ENCODE measurements at places on chromosomes 12 and 14.

GRCh38 chr12:98253207-98254037, 262.0 kb upstream of the TMPO start:
- no peak for DNase-seq

DNA sequence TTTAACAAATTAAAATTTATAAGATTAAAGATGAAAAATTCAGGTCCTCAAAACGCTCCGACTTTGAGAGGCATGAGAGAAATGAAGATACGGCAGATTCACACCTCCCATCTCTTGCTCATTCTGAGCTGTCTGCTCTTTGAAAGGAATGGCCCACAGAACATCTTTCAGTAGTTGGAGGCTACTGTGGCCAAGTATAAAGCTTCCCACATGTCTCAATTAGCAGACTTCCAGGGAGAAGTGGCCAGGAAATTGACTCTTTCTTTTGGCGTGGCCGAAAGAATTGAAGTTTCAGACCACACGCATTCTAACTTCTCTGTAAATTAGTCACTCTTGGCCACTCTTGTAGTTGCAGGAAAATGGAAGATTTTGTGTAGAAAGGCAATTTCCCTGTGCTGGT, 129.2 kb downstream of the DIP2B start:
- no peak for DNase-seq

GRCh38 chr14:77342726-77343397, 22.0 kb downstream of the GSTZ1 start:
- DNase-seq: no peak

- no peak for DNase-seq
Measured at GRCh38 chr12:24730489-24730896, 218.4 kb downstream of the BCAT1 start.

GRCh38 chr12:95763809-95764253, 26.7 kb downstream of the NTN4 start:
- DNase-seq: no peak

DNA sequence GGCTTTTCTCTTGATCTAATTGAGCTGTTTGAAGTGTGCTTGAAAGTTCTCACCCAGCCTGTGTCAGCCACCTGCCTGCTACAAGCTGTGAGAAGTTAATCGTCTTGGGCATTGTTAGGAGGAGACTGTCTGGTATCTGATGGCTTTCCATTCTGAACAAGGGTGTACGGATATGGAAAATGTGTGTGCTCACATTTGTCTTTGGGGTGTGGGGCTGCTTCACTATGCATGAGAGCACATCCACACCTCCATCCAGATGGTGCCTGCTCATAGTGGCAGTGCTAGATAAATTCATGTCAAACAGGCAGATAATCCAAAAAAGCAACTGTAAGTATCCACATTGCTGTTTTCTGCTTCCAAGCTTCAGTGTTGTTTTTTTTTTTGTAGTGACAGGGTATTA, 462.2 kb downstream of the DIO2 start:
- no peak for DNase-seq

GRCh38 chr14:29216268-29217232, 450.0 kb downstream of the FOXG1 start:
- DNase-seq: no peak

- DNase-seq: no peak
Measured at GRCh38 chr12:121379945-121380344, 20.0 kb upstream of the RNF34 start.

- DNase-seq: no peak
Measured at GRCh38 chr14:75310295-75311111, 31.9 kb downstream of the FOS start.

DNA sequence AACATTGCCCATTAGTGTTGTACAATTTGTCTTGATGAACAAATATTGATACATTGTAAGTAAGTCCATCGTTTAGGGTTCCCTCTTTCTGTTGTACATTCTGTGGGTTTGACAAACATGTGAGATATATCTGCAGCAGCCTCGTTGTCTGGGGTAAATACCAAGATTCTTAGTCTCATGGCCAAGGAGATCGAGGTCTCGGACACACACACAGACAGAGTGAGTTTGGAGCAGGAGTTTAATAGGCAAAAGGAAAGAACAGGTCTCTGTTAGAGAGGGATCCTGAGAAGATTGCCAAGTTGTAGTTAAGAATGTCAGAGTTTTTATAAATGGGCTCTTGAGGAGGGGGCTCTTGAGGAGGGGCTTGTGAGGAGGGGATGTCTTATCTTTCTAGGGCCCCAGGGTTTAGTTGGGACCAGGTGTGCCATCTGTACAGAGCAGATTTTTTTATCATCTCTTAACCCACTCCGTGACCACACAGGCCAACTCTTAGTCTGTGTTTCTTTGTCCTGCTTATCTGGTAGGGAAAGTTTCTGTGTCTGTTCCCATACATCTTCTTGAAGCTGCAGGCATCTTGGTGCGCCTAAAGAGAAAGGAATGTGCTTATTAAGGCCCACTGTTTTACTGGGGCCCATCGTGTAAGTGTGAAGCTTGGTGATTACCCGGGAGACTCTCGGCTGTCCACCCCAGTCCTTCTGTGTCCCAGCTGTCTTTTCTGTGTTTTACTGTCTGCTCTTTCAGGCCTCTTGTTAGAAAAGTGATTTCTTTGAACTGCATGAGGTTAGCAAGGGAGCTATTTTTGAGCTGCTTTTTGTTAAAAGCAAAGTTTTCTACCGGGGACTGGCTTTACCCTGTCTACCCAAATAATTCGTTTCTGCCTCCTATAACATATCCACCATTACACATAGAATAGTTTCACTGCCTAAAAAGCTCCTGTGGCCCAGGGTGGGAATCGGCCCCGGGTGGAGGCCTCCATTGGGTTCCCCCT, 22.4 kb upstream of the CLEC2D start:
- peak; percentile 47 for DNase-seq

DNA sequence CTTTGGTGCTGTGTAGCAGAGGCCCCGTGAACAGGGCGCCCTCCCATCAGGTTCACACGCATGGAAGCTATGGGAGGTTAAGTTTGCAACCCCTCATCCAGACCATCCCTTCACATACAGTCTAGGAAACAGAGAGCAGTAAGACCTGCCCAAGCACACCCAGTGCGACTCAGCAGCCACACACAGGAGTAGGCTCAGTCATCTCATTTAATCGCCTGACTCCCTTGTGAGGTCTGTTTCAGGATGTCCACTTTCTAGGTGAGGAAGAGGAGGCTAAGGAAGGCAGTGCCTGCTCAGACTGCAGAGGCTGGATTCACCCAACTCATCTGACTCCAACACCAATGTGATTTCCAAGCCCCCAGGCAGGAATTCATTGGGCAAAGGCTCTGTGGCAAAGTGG, 11.9 kb downstream of the BDKRB1 start:
- no peak for DNase-seq

DNA sequence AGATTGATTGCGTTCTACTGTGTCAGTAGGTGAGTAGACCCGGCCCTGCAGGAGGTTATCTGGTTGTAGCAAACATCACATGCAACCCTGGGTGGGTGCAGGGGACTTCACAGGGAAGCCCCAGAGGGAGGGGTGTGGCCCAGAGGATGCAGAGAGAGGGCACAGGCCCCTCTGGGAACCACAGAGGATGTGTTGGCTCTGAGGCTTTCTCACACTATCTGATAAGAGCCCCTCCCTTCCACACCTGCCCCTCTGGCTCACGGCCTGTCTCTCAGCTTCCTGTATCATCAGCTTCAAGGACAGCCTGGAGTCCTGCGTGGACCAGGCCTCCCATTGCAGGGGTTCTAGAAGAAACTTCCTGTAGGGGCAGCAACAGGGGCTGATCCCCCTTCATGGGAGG, 101.9 kb downstream of the RIN3 start:
- DNase-seq: peak; percentile 69

- DNase-seq: no peak
Measured at GRCh38 chr12:13114251-13115052, 11.0 kb upstream of the GSG1 start.

- no peak for DNase-seq
Measured at GRCh38 chr12:75602106-75602505, 90.7 kb upstream of the KRR1 start.

DNA sequence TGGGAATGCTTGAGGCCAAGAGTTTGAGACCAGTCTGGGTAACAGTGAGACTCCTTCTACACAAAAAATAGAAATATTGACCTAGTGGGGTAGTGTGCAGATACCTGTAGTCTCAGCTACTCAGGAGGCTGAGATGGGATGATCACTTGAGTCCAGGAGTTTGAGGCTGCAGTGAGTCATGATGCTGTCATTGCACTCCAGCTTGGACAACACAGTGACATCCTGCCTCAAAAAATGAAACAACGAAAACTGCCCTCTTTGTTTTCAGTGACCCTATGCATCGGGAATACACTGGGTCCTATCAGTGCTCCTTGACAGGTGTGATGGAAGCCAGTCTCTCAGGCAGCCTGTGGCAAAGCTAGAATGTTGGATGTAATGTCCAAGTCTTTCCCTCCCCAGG, 311.5 kb upstream of the OR4E1 start:
- no peak for DNase-seq

DNA sequence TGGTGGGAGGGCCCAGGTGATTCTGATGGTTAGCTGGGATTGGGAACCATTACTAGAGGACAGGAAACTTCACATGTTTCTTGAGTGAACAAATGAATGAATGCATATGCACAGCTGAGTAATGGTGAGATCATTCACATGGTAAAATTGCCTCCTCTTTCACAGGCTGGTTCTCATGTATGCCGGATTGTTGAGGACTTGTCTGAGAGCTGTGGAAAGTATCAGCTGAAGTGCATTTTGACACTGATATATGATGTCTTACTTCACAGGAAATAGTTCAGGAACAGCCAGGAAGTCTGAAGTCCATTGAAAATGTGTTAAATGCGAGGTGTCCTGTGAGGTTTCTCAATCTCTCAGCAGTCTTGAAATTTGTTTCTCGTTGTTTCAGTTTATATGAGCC, 77.6 kb upstream of the DACT1 start:
- DNase-seq: no peak

GRCh38 chr14:90058876-90059458, 2.8 kb upstream of the KCNK13 start:
- no peak for DNase-seq

DNA sequence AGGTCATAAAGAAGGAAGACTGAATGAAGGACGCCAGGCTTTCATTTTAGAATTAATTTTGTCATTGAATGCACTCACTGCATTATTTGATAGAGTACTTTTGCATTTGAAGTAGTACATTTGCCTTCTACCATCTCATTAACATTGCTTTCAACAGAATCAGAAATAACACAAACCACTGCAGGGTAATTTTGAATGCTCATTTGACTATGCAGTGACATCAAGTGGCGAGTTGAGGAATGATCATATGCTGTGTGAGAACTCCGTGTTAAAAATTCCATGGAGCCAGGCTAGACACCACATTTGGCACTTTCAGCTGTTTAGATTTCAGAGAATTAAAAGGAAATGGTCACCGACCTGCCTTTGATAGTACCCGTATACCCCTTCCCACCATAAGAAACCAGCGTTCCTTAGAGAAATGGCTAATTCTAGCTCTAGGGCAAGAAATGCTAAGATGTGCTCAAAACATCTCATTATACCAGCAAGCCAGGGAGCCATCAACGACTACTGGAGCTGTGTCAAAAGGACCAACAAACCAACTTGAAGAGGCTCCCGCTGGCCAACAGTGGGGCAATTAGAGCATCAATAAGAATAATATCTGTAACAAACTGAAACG, 16.5 kb downstream of the HEBP1 start:
- DNase-seq: peak; percentile 10

GRCh38 chr12:31742891-31743290, 14.1 kb upstream of the AMN1 start:
- no peak for DNase-seq

DNA sequence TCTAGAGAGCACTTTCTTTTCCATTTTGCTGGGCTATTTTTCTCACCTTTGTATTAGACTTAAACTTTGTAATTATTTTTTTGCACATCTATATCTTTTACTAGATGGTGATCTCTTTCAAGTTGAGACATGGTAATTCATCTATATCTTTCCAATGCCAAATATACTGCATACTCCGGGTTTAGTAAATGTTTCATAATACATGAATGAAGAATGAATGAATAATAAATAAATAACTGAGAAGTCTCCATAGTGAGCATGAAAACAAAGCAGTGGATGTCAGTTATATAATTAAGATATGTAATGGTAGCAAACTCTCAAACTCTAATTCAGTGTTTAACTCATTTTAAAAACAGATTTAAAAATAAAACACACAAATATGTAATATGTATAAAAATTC, 342.5 kb upstream of the KITLG start:
- DNase-seq: no peak

DNA sequence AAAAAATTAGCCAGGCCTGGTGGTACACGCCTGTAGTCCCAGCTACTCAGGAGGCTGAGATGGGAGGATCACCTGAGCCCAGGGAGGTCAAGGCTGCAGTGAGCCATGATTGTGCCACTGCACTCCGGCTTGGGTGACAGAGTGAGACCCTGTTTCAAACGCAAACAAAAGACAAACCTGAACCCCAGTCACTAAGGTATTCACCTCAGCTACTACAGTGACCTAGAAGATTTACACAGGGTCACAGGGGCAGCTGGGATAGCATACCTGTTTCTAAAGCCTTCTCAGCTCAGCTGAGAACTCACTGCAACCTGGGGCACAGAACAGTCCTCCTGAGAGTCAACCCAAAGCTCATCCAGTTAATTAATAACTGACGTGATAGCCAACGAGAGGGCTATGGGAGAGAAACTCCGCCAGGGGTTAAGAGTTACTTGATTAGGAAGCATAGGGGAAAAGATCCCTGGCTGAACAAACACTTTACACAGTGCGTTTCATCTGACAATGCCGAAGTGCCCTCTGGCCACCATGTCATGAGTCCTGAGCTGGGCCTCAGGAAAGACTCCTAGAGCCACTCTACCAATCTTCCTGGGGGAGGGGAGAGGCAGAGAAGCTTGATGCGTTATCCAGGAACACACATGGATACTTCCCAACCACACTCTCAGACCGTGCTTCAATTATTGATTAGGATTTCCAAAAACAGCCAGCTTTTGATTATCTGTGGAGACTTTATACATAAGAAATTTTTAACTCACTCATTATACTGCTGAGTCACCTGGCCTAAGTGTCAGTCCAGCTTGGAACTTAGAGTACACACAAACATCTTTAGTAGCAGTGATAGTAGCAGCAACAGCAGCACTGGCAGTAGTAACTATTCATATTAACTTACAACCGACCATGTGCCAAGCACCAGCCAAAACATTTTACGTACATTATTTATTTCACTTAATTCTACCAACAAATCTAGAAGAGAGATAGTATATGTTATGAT, 48.2 kb downstream of the FOXN3 start:
- no peak for DNase-seq

DNA sequence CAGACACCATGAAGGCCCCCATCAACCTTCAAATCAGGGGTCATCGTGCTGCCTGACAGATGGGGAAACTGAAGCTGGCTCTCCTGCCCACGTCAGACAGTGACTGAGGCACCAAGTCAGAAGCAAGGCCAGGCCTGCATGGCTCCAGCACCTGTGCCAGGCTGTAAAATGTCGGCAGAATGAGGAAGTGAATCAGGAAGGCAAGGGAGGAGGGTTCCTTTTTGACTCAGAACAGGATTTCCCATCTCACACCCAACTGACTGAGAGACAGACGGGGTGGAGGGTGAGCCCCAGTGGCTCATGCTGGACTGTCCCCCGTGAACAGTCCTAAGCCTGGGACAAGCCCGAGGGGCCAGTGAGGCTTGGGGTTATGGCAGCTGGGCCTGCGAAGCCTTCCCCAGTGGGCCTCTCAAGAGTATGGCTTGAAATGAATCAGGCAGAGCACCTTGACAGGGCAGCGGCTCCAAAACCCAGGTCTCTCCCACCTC, 20.9 kb downstream of the SYNE3 start:
- no peak for DNase-seq

Measured in DND-41 (cell line).